ENCODE measurements at places on chromosomes 11 and 22.

DNA sequence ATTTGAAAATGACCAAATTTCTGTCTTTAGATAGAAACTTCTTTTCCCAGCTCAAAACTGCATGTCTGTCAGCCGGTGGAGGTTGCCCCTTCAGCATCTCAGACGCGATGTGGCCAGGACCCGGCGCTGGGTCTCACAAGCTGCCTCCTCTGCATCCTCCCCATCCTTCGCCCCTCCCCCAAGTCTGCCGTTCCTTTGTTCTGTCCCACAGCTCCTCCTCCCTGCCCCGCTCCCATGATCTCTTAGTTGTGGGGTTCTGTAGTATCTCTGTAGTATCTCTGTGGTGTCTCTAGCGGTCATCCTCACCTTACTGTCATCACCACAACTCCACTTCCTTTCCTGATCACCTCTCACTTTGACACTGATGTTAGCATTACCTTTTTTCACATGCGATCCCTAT, 49.9 kb downstream of the TRAF6 start:
- no peak for DNase-seq

GRCh38 chr11:102436976-102437375, 15.6 kb downstream of the TMEM123 start:
- DNase-seq: no peak

DNA sequence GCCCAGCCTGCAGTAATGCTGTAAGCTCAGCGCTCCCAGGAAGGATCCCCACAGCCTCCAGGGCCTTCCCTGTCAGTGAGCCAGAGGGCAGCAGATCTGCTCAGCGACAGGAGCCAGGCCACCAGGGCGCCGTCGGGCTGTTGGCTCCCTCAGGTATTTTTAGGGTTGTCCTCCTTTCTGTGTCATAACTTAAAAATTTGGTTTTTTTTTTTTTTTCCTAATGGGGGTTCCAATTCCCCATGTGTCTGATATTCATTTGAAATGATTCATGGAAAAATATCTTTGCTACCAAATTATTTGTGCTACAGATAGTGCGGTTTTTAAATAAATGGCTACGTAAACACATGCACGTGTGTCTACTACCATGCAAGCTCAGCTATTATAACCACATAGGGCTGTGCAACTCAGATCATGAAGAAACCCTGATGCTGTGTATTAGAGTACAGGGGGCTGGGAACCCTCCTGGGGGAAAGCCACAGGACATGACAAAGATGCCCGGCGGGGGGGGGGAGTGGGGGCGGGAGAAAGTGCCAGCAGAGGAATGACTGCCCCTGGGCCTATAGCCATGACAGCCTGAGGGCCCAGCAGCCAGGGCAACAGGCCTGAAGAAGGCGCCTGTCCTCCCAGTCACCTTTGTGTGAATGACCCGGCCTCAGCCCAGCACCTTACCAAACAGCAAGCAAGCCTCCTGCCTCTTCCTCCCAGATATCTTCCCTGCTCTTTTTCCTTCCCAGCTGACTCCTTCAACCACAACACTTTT, 89.3 kb downstream of the NAT10 start:
- DNase-seq: no peak

GRCh38 chr22:28208787-28209186, 289.7 kb upstream of the PITPNB start:
- DNase-seq: no peak

GRCh38 chr11:706957-707816, 1.2 kb downstream of the EPS8L2 start:
- DNase-seq: no peak

- DNase-seq: no peak
These were observed 244.7 kb downstream of the ETS1 start for GRCh38 chr11:128342511-128343134.

GRCh38 chr11:118921929-118922744, 3.6 kb downstream of the BCL9L start:
- DNase-seq: no peak

- DNase-seq: no peak
These were observed 12.1 kb upstream of the OMP start for GRCh38 chr11:77090373-77091111.

- DNase-seq: no peak
These were observed 3.3 kb upstream of the CARD10 start for GRCh38 chr22:37522482-37522881.

DNA sequence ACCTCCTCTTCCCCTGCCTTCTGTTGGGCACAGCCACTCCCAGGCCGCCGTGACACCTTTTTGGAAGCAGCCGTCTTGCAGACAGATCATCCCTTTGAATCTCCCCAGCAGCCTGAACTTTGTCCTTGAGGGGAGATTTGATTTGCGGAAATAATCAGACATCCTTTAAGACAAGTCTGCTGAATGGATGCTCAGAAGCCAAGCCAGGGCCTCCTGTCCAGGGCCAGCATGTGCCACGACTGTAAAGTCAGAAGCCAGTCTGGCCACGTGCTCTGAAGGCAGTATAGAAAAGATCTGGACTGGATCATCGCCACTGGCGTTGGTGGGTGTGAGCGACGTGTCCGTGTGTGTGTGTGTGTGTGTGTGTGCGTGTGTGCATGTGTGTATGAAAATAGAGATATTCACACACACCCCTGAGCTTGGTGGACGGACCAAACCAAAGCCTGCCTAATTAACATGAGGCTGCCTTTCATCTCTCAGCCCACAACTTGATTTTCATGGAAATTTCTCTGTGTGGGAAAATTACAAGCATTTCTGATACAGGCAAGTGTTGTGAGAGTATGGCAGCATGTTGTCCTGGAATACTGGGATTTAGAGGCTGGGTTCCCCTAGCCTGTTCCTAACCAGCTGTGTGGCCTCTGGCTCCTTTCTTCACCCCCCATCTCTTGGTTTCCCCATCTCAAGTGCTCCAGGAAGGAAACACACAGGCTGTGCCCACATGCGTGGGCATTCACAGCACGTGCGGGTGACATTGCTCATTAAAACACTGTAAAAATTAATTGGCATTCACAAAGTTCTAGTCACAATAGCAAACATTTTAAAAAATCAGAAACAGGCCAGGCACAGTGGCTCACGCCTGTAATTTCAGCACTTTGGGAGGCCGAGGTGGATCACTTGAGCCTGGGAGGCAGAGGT, 61.8 kb upstream of the WNT7B start:
- DNase-seq: no peak

DNA sequence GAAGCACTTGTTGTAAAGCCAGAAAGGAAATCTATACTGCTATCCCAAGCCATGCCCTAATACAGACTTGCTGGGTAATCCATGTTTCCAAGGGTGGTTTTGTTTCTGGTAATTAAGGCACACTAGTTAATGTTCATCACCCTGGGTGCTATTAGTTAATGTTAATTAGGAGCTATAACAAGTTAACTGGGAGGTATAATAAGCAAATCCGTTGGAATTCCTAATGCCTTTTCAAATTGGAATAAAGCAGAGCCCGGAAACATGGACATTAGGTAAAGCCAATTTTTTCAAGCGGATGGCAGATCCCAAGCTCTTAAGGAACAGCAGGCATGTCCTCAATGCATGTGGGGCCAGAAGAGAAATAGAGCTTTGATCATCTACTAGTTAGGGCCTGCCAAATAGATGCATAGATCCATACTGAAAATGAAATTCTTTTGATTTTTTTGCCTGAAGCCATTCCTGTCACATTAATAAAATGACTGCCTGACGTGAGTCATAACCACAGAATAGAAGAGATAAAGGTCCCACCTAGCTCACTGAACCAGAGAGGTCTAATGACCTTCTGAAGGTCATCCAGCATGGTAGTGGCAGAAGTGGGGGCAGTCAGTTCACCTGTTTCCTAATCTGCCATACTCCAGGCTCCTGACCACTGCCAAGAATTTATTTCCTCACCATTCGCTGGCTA, 28.5 kb upstream of the CCDC34 start:
- DNase-seq: no peak

DNA sequence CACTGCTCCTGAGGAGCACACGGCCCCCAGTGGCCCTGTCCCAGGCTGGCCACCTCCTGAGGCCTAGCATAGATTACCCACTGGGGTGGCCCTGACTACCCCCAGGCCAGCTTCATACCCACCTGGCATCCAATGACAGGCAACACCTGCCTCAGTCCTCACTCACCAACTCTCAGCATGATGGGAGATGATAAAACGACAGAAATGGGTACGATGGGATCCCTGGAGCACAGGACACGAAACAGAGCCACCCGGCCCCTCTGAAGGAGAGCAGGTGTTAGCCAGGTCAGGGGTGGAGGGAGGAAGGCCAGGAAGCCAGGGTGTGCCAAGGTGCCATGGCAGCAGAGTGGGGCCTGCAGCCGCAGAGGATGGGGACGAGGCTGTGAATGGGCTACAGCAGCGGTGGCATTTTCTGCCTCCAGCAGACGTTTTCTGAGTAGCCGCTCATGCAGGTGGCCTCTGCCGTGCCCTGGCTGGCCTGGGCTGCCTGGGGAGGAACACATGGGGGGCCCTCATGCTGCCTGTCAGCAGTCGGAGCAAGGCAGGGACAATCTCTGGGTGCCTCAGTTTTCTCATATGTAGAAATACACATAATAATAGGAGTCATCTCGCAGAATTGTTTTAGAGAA, 50.2 kb upstream of the FGF3 start:
- no peak for DNase-seq

- DNase-seq: no peak
These were observed 24.7 kb downstream of the LUZP2 start for GRCh38 chr11:24521601-24522000.

- no peak for DNase-seq
These were observed 74.6 kb upstream of the FAT3 start for GRCh38 chr11:92149996-92150395.

DNA sequence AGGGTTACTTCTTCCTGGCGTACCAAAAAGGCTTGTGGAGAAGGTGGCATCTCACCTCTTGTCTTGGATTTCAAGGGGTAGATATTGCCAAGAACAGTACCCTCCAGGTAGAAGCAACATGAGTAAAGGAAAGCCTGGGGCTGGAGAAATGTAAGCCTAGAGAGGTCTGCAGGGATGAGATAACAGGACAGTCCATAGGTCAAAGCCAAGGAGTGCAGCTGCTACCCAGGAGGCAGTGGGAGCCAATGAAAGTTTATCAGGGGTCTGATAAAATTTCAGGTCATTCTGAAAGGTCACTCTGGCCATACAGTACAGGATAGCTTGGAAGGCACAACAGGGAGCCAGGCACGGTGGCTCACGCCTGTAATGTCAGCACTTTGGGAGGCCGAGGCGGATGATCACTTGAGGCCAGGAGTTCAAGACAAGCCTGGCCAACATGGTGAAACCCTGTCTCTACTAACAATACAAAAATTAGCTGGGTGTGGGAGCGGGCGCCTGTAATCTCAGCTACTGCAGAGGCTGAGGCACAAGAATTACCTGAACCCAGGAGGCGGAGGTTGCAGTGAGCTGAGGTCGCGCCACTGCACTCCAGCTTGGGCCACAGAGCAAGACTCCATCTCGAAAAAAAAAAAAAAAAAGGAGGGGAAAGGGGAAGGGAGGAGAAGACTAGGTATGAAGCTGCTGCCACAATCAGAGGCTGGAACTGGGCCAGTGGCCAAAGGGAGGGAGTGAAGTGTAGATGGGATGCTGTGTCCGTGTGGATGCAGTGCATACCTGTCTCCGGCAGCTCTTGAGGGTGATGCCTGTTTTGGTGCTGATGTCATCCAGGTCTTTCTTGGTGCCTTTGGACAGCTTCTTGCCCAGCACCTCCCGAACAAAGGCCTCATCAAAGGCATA, 1.2 kb downstream of the FIBP start:
- no peak for DNase-seq
